ENCODE measurements at places on chromosomes 12 and 14.

- peak; percentile 20 for DNase-seq
Measured at GRCh38 chr14:84181072-84181471, 1348.9 kb upstream of the FLRT2 start.

- no peak for DNase-seq
Measured at GRCh38 chr12:85225501-85225900, 54.5 kb upstream of the ALX1 start.

GRCh38 chr12:31318657-31319269 is 7.2 kb downstream of the SINHCAF start:
- DNase-seq, result no peak

GRCh38 chr14:69643430-69644200 is 32.2 kb downstream of the SUSD6 start:
- DNase-seq, result no peak

- no peak for DNase-seq
Measured at GRCh38 chr14:58864751-58865513, 227.2 kb downstream of the DACT1 start.

DNA sequence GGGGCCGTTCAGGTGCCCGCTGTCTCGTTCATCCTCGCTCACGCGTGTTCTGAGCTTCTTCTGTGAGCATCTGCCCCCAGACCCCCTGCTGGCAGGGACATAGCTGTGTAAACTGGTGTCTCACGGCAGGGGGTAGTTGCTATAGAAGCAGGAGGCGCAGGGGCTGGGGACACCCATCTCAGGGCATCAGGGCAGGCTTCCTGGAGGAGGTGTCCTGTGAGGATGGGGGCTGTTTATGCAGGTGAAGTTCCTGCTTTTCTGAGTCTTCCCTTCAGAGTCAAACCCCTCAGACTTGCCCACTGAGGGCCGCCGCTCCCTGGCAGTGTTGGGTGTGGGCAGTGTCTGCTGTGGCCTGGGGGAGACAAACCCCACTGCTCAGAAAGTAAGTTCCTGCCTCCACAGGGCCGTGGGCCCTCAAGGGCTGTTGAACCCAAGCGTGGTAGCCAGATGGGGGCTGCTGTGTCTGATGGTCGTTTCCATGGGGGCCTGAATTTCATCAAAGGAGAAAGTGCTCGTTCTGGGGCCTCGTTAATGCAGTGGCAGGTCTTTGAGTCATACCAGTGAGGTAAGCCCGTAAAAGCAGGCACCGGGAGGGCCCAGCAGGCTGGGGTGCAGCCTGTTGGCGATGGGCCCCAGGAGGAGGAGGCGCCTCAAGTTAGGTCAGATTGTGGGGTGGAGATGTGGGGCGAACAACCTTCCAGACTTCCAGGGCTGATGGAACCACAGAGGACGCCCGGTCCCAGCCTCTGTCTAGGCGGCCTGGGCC is 23.4 kb downstream of the KIF26A start:
- DNase-seq, result no peak

- no peak for DNase-seq
Measured at GRCh38 chr12:30643366-30643765, 52.3 kb downstream of the IPO8 start.

- DNase-seq, result no peak
Measured at GRCh38 chr14:39085933-39086332, 17.1 kb downstream of the SEC23A start.

- no peak for DNase-seq
Measured at GRCh38 chr12:119378903-119379302, 44.4 kb downstream of the CCDC60 start.

GRCh38 chr12:11824736-11825135 is 175.3 kb downstream of the ETV6 start:
- no peak for DNase-seq

- no peak for DNase-seq
Measured at GRCh38 chr14:104254735-104255400, 116.5 kb downstream of the KIF26A start.
